ENCODE measurements at places on chromosomes 6 and 20.
A peak's percentile ranks its signal among the peaks of the same experiment; 100 is the strongest.

DNA sequence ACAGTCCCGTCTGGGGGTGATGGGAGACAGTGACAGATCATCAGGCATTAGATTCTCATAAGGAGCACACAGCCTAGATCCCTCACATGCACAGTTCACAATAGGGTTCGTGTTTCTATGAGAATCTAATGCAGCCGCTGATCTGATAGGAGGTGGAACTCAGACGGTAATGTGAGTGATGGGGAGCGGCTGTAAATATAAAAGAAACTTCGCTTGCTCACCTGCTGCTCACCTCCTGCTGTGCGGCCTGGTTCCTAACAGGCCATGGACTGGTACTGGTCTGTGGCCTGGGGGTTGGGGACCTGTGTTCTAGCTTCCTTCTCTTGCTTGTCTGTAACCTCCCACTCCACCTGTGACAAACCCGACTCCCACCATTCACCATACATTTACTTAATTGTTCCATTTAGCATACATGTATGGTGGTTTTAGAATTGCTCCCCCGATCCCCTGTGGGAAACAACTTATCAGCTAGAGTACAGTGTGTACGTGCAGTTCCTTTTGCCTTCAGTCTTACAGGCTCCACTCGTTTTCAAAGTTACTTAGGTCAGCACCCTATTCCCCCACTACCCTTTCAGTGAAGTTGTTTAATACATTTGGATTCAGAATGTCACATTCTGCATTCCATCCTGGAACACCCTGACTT lies 4.0 kb downstream of the MANBAL start:
- no peak for DNase-seq

DNA sequence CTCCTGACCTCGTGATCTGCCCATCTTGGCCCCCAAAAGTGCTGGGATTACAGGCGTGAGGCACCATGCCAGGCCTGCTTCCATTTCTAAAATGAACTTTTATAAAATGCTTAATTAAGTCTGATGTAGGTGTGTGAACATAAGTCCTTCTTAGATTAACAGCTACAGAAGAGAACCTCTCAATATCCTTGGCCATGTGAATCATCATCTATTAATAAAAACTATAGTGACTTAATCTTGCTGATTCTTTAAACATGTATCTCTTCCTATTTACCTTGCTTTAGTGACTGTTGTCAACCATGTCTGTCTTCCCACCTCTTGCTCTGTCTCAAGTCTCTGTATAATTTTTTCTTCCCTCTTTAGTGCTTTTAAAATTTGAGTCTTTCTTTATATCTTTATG lies 127.1 kb downstream of the JARID2 start:
- no peak for DNase-seq

- DNase-seq, result no peak
Observed at GRCh38 chr6:152167641-152168603, 360.4 kb downstream of the ESR1 start.

GRCh38 chr6:126268092-126268491 lies 71.8 kb upstream of the CENPW start:
- DNase-seq, result no peak

- no peak for DNase-seq
Observed at GRCh38 chr6:106039897-106040592, 46.1 kb upstream of the PRDM1 start.

GRCh38 chr6:32439602-32440214 lies at the start of gene HLA-DRA:
Gene HLA-DRA, plus strand, starts transcription at chr6:32439887. Its CDS starts 64 bp downstream, at chr6:32439951.
- DNase-seq, result peak; percentile 26

GRCh38 chr6:130893277-130893676 lies 66.1 kb downstream of the SMLR1 start:
- no peak for DNase-seq

DNA sequence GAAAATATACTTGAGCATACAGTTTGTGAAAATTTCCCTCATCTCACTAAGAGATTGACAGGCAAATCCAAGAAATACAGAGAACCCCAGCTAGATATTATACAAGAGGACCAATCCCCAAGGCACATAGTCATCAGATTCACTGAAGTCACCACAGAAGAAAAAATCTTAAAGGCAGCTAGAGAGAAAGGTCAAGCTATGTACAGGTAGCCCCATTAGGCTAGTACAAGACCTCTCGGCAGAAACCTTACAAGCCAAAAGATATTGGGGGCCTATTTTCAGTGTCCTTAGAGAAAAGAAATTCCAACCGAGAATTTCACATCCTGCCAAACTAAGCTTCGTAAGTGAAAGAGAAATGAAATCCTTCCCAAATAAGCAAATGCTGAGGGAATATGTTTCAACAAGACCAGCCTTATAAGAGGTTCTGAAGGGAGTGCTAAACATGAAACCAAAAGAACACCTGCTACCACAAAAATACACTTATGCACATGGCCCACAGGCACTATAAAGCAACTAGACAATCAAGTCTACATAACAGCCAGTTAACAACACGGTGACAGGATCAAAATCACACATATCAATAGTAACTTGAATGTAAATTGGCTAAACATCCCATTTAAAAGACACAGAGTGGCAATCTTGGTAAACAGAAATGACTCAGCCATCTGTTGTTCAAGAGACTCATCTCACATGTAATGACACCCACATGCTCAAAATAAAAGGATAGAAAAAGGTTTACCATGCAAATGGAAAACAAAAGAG lies 96.3 kb downstream of the FHL5 start:
- DNase-seq, result no peak

GRCh38 chr20:20571068-20571780 lies 141.2 kb downstream of the RALGAPA2 start:
- no peak for DNase-seq

DNA sequence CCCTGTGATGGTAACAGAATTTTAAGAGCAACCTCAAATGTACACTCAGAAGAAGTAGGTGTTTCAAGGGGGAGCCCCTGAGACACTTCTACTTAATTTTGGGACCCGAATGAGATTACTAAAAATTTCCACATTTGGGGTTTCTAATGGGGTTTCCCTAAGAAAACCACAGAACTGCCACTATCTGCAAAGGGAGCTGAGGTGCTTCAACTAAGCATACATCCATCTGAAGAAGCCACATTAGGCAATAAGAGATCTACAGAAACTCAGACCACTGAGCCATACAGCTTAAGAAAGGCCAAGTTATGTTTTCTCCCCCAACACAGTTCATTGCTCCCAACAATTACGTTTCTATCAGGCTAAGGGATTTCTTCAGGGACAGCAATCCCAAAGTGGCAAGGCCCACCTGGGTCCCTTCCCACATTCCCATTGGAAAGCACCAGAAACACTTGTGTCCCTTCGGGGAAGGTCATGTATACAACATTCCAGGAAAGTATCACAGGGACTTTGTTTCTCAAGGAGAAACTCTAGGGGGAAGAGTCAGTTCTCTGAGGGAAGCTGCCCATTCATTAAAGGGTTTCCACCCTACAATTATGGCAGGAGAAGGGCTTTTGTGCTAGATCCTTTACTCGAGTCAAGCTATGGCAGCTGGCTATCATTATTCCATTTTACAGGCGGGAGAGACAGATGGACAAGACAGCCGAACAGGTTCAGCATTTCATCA lies 5.0 kb downstream of the BCL2L1 start:
- DNase-seq, result peak; percentile 71

GRCh38 chr6:147507162-147508041 lies 1.1 kb upstream of the SAMD5 start:
- DNase-seq, result no peak

DNA sequence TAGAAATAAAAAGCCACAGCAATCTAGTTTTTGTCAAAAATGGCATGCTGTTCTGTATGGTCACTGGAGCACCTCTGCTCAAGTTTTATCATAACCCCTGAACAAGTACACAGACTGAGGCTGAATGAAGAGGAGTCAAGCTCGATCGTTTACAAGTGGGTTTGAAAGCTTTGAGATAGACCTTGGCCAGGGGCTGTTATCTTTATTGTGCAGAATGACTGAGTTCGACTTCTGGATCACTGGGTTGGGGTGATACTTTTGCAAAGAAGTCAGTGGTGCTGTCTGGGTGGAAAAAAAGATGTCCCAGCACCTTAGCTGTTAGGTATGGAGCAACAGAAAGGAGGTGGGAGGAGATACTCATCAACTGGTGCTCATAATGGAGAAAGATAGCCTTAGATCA lies 446.0 kb downstream of the HACE1 start:
- no peak for DNase-seq

Data from T-helper 2 cell treated with Interferon-gamma antibody and Interleukin-4, amounts not matched to agents 5 μg/mL and 100 μg/mL, for 36 hours (primary cell).